ENCODE measurements at places on chromosomes 7 and 10. TPM values are rescaled to one million over a fixed set of nuclear protein-coding genes. Genes with fewer than 3 reads are reported as not detected.

DNA sequence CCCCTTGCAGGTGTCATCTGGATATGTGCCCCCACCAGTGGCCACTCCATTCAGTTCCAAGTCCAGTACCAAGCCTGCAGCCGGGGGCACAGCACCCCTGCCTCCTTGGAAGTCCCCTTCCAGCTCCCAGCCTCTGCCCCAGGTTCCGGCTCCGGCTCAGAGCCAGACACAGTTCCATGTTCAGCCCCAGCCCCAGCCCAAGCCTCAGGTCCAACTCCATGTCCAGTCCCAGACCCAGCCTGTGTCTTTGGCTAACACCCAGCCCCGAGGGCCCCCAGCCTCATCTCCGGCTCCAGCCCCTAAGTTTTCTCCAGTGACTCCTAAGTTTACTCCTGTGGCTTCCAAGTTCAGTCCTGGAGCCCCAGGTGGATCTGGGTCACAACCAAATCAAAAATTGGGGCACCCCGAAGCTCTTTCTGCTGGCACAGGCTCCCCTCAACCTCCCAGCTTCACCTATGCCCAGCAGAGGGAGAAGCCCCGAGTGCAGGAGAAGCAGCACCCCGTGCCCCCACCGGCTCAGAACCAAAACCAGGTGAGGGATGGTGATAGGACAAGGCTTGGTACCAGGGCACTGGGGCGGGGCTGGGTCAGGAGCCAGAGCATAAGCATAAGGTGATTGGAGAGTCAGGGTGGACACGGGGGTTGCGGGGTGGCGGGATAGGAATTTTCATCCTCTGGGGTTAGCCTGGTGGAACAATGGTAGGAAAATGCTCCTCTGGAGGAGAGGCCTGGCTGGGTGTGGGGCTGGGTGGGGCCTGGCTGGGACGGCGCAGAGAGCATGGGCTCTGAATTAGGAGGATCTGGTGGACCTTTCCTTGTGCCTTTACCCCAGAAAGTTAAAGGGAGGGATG, 1.9 kb downstream of the ZYX start:
- H3K4me1 ChIP-seq: peaks cover 5% of the 10 kb centered on the region
- no peaks in the 10 kb centered on the region for H3K27me3 ChIP-seq
- DNase-seq: no peak
- no peak overlapping the region for H3K4me3 ChIP-seq

CUEDC2 gene
- 81.7 TPM for total RNA-seq

ANKRD2 gene
- not detected for total RNA-seq

SUN1 gene
- total RNA-seq: 177 TPM

Data from prostate gland (tissue), 2 donors.